ENCODE measurements at places on chromosomes 2 and 18.

DNA sequence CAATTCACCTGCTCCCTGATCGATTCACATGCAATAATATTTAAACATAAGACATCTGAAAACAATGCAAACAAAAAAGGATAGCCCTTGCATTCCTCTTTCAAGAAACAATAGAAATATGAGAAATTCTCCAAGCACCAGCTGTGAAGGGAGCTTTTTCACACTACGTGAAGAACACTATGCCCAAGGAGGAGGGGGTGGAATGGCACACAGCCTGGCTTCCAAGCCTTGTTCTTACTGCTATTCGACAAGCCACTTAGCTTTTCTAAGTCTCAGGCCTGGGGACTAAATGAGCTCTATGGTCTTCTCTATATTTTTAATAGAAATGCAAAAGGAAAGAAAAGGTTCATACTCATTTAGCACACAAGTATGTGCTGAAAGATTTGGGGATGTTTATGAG lies 92.2 kb upstream of the CHRNA1 start:
- no peak for DNase-seq

- DNase-seq = no peak
Measured at GRCh38 chr2:209787416-209787815, 15.8 kb downstream of the UNC80 start.

GRCh38 chr2:188068093-188068492 lies 223.6 kb upstream of the GULP1 start:
- no peak for DNase-seq

DNA sequence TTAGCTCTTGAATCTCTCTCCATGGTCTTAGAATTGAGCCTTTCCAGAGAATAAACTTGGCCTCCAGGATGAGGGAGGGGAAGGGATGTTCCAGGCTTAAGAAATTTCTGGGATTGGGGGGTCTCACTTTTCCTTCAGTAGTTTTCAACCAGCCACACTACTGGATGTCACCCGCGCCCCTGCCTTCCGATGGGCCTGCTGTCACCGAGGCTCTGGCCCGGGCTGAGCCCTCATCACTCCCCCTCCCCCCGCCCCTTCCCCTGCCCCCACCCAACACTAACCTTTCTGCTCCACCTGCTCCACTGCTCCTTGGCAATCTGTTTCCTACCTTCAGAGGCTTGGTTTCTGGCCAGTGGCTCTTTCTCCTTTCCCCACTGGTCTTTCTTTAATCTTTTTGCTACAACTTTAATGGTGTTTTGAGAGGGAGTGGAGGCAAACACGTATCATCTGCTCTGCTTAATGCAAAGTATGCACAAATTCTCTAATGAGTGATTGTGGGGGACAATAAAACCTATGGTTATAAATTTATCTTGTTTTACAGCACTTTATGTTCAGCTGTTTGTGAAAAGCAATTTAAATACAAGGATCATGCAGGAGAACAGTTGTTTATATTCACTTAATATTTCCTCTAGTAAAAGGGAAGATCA lies 155.1 kb downstream of the WDSUB1 start:
- DNase-seq = no peak

- DNase-seq = no peak
Measured at GRCh38 chr2:233079953-233080835, 20.1 kb downstream of the INPP5D start.

DNA sequence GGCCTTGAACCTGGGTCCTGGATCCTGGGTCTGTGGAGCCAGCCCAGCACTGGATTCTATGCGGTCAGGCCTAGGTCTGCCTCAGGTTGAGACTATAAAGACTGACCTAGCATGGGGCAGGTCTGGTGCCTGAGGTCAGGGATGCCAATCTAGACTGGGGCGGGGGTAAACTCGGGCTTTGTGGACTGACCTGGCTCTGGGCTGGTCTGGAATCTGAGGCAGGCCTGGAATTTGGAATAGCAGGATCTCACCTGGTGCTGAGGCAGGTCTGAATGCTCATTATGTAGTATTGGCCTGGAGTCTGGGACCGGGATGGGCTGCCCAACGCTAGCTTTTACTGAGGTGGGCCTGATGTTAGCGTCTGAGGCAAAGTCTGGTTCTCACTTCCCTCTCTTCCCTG lies 256.0 kb downstream of the KIAA1328 start:
- no peak for DNase-seq

DNA sequence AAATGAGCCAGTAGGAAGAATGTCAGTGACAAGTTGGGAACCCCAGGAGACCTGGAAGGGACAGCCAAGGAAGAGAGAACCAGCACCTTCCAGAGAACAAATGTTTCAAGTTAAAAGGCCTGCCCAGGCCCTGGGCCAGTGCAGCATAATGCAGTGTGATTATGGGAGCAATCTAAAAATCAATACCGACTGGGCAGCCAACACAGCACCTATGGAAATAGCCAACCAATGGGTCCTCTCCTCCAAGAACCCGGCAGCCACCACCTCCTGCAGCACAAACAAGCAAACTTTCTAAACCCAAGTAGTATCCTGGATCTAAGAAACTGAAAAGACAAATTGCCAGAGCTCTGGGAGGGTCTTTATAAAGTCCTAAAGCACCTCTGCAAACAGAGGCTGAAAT lies 71.7 kb downstream of the CLHC1 start:
- DNase-seq = no peak

DNA sequence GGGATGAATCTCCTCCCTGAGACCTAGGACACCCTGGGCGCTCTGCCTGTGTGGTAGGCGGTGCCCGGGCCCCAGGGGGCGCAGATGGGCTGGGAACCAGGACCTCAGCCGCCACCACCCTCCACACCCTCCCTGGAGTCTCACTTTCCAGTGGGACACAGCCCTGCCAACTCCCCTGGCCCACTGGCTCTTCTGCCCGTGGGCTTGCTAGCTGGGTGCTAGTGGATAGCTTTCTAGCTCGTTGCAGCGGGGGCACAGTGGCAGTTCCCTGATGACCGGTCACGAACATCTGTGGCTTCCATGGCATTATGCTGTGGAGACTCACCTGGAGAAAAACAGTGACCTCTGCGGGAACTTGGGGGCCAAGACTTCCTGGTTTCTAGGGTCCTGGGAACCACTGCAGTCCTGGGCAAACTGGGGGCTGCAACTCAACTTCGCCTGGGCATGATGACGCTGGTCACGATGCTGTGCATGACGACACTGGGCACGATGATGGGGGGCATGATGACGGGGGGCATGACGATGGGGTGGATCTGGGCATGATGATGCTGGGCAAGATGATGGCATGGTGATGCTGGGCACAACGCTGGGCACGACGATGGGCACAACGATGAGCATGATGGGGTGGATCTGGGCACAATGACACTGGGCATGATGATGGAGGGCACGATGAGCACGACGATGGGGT lies 31.0 kb upstream of the ALLC start:
- no peak for DNase-seq

GRCh38 chr18:76621226-76621625 lies 126.2 kb upstream of the ZNF516 start:
- DNase-seq = no peak

GRCh38 chr2:144322379-144322778 lies 197.5 kb downstream of the ZEB2 start:
- DNase-seq = no peak

DNA sequence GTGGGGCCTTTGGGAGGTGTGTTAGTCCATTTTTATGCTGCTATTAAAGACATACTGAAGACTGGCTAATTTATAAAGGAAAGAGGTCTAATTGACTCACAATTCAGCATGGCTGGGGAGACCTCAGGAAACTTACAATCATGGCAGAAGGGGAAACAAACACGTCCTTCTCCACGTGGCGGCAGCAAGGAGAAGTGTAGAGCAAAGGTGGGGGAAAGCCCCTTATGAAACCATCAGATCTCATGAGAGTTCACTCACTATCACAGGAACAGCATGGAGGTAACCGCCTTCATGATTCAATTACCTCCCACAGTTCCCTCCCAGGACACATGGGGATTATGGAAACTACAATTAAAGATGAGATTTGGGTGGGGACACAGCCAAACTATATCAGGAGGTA lies 187.1 kb upstream of the OSR1 start:
- no peak for DNase-seq

DNA sequence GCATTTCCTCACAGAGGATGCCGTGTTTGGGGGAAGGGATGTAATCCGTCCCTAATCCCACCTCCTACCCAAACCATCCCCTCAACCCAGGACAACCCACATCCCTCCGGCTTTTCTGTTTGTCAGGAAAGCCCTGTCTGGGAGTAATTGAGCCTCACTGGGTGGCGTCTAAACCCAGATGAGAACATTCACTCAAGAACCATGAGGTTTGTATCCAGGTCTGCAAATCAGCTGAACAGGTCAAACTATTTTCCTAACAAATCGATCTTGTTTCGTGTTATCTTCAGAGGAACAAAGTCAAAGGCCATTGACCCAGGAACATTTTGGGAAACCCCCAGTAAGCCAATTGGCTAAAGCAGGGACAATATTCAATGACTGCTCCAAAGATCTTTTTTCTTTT lies 25.7 kb downstream of the CYP27C1 start:
- DNase-seq = no peak

DNA sequence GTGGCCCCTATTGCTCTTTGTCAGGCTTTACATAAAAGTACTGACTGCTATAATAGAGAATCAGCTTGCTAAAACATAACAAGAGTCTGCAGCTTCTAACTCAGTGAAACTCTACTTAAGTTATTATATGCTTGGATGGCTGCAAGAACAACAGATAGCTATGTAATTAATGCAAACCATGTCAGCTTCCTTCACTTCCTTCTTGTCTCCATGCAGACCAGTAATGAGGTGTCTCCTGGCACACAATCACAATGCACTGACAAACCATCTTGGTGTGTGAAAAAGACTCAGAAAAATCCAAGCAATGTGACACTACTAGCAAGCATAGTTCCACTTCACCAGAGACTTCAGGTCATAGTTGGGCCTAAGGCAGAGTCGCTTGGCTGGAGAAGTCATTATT lies 2068.9 kb upstream of the PIK3C3 start:
- no peak for DNase-seq

- no peak for DNase-seq
Measured at GRCh38 chr2:164014068-164014731, 278.4 kb upstream of the FIGN start.

DNA sequence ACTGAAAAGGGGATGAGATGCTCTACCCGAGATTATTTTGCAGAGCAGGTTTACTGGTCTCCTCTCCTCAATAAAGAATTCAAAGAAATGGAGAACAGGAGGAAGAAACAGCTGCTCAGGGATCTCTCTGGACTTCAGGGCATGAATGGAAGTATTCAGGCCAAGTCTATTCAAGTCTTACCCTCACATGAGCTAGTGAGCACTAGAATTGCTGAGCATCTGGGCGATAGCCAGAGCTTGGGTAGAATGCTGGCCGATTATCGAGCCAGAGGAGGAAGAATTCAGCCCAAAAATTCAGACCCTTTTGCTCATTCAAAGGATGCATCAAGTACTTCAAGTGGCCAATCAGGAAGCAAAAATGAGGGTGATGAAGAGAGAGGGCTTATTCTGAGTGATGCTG lies 60.0 kb downstream of the PIKFYVE start:
- no peak for DNase-seq

DNA sequence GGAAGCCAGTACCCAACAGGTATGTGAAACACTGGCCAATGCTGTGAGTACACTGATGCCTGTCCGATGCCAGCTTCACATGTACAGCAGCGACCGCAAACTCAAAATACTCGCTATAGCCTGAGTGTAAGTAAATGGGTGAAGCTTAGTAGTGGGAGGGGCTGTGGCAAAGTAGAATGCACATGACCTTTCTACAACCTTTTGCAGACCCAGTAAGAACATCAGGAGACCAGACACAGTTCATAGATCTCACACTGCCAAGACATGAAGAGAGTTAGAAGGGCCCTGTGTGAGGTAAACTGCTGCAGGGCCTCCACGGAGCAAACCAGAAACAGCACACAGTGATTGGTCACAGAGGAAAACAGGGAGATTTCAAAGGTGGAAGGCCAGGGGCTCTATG lies 9.1 kb upstream of the UBXN4 start:
- no peak for DNase-seq

GRCh38 chr18:58247363-58247834 lies 203.4 kb downstream of the NEDD4L start:
- DNase-seq = no peak

DNA sequence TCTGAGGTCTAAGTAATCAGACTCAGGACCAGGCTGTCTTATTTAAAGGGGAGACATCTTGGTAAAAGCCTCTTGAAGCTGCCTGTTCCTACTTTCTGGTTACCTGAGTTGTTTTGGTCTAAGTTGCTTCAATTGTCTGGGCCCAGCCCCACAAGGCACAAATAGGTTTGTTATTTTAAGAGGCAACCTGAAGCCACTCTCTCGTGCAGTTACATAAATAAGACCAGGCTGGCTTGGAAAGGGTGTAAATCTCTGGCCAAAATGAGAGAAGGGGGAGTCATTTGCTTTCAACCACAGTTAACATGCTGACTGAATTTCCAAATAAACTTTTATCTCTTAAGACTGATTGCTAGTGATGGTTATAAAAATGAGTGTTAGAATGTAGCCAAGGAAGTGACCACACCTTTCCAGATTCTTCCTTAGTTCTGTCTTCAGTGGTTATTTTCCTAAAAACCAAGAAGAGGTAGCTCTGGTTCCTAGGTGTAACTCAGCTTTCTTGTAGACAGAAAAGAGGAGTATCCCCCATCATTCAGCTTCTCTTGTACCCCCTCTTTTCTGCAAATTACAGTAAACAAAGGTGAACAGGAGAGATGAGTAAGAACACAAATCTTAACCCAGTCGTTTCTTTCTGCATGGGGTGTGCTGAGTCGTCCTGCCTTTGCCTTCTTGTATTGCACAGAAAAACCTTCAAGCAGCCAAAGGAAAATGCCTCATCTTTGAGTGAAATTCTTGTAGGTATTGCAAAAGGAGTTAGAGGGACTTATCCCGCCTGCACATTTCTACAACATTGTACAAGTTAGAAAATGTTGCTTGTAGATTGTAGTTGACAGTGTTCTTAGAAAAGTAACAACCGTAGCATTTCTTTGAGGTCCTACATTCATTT lies 161.5 kb upstream of the NT5C1B start:
- DNase-seq = no peak

- DNase-seq = no peak
Measured at GRCh38 chr2:229485857-229486256, 214.8 kb upstream of the PID1 start.

GRCh38 chr2:74186038-74186437 lies 7.4 kb upstream of the MOB1A start:
- DNase-seq = no peak

Measured in stimulated activated CD8-positive, alpha-beta memory T cell treated with anti-CD3 and anti-CD28 coated beads, Interleukin-4, amount 100 ng/mL, for 24 hours (primary cell).